ENCODE measurements at places on chromosomes 16 and 17.
A peak's percentile ranks its signal among the peaks of the same experiment; 100 is the strongest.

DNA sequence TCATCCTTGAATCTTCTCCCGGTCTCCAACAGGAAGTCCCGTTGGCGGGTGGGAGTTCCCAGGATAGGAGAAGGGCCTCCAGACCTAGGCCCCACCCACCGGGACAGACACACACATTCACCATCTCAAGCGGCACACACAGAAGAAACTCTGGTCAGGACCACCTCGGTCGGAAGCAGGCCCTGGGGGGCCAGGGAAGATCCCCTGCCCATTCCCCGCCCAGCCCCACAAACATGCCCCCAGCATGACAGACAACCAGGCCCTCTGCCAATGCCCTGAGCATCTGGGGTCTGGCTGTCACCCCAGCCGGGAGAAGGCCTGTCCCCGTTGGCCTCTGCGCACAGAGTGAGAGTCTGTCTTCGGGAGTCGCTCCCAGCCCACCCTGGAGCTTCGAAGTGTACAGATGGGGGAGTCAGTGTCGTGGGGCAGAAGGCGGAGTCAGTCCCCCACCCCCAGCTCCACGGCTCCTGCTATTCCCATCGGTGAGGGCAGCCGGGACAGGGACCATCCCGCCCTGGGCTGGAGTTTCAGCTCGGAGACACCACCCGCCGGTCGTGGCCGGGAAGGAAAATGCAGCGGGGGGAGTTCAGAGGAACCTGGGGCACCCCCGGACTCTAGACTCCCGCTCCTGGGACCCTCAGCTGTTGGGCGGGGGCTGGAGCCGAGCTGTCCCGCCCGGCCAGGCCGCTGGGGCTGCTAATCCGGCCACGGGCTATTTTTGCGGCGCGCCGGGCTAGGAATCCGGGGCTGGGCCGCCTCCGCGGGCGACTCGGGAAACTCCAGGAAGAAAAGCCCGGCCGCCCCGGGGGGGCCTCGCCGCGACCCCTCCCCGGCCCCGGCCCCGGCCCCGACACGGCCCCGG lies 660 bp downstream of the RHBDF1 start:
- DNase-seq = no peak

DNA sequence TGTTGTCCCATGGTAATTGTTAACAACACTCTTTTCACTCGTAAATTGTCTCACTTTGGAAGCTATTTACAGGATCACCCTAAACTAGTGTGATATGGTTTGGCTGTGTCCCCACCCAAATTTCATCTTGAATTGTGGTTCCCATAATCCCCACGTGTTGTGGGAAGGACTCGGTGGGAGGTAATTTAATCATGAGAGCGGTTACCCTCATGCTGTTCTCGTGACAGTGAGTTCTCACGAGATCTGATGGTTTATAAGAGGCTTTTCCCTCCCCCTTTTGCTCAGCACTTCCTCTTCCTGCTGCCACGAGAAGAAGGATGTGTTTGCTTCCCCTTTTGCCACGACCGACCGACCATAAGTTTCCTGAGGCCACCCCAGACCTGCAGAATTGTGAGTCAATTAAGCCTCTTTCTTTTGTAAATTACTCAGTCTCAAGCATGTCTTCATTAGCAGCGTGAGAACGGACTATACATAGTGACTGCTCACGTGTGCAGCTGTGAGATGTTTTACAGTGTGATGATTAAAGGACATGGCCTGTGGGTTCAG lies 34.4 kb downstream of the DNAH3 start:
- no peak for DNase-seq

DNA sequence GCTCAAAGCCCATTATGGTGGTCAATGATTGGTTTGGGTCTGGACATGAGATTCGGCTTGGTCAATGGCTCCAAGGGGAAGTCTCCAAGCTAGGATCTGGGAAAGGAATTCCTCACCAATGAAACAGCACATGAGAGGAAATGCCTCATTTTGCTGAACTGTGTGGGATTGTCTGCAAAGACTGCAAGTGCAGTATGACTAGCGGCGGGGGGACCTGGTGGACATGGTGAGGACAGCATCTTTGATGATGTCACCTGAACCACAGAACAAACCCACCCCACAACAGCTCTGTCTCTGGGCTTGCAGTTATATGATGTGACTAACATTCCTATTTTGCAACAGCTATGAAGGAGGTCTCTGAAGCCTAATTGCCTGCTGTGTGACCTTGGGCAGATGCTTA lies 50.6 kb upstream of the NKD1 start:
- no peak for DNase-seq

GRCh38 chr16:85607321-85607765 lies 5.8 kb upstream of the GSE1 start:
- no peak for DNase-seq

DNA sequence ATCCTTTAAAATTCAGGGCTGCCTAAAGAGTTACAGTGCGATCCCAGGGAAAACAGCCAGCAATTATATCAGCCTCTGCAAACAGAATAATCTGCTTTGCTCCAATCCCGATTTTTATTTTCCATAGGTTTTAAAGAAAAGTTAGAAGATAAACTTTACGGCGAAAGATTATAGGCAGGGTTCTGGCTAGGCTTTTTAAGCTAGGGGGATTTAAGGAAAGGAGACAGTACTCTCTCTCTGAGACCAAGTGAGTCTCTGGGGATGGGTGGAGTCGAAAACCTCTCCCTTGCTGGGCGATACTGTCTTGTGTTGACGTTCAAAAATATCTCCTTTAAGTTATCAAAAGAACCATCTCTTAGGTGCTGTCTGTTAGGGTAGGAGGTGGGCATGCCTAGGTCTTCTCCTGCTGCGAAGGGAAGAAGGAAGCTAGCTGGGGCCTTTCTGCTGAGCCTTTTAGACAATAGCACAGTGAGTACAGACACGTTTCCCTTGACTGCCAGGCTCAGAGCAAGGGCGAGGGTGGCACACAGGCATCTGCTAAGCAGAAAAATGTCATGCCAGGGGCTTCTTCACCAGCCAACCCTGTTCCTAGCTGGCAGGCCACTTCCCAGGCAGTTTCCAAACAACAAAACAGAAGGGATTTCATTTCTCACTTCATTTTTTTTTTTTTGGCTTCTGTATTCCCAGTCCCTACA lies 167.9 kb upstream of the MAF start:
- DNase-seq = no peak

GRCh38 chr17:64186171-64187092 lies 56.5 kb upstream of the ERN1 start:
- no peak for DNase-seq

GRCh38 chr16:10976634-10977033 lies 32.3 kb downstream of the CLEC16A start:
- DNase-seq = no peak

DNA sequence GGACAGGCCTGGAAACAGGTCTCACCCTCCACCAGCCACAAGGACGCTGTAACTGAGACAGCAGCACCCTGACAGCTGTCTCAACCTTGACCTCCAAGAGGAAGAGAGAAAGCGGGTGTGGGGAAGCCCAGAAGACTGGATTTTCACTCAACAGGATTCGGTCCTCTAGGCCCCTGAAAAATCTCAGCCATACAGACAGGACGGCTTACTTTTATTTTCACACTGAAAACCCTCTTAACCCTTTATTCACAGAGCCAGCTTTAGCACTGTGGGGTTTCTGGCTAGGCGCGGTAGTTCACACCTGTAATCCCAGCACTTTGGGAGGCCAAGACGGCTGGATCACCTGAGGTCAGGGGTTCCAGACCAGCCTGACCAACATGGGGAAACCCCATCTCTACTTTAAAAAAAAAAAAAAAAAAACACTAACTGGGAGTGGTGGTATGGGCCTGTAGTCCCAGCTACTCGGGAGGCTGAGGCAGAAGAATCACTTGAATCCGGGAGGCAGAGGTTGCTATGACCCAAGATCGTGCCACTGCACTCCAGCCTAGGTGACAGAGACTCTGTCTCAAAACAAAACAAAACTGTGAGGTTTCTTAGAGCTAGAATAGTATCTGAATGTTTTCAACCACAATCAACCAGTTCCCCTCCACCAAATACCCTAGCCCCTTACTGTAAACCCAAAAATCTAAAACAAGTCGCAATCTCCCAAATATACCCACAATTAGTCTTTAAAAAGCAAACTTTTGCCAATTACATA lies 5.3 kb downstream of the ANKRD11 start:
- DNase-seq = no peak

DNA sequence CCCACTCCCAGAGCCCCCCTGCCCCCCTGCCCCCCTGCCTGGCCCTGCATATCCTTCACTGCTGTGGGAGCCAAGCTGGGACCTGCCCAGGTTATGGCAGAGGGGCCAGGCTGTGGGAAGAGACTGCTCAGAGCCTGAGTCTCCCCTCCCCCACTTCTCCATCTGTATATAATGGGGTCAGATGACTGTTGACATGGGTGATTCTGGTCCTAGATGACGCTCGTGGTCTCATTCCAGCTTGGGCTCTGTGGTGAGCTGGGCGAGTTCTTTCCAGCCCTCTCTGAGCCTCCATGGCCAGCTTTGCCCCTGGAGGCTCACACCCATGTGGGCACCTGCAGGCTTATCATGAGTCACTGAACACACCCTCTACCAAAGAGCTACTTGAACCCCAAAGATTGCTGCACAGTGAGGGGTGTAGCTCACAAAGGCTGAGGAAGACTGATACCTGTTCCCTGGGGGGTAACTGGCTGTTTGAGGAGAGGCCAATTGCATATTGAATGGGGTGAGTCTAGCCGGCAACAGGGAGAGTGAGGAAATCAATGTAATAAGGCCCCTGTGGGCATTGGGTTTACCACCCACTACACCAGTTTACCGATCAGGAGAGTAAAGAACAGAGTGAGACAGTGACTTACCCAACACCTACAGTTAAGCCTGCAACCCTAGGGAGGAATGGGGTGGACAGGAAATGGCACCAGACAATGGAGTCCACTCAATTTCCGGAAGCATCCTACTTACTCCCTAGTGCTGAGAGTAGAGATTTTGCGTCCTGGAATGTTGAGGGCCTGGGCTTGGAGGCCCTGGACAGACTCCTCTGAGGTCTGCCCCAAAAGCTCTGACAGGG lies 4.2 kb upstream of the SREBF1 start:
- no peak for DNase-seq

- no peak for DNase-seq
Measured at GRCh38 chr16:29708917-29709600, 30.1 kb downstream of the QPRT start.

DNA sequence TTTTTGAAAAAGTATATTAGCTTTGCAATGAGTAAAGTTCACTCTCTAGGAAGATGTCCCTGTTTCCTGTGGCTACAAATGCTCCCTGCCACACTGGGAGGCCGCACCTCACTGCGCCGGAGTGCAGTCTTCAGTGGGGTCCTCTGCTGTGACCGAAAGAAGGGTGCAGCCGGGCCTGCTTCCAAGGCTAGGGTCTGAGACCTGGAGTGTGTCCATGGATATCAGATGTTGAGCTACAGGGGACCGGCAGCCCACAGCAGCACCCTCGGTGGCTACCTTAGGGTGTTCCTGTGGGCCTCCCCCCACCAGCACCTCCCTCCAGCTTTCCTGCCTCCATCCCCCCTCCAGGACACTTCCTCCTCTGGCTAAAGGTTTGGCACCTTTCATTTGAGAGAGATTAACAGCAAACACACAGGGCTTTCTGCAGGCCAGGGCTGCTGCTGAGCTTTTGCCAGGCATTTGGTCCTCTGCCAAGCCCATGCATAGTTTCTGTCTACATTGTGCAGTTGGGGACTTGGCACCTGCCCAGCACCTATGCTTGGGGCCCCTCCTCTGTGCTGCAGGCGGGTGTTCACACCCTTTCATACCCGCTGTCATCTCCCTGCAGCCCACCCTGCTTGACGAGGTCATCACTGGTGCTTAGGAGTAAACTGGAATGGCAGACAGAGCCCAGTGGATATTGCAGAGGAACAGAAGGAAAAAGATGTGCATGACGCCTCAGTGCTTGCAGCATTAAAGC lies 33.8 kb upstream of the CRISPLD2 start:
- no peak for DNase-seq

- DNase-seq = peak; percentile 52
Measured at GRCh38 chr17:76000016-76000754, 470 bp upstream of the CDK3 start.

GRCh38 chr17:82202981-82203380 lies 9.7 kb downstream of the CCDC57 start:
- no peak for DNase-seq

GRCh38 chr17:12898110-12898509 lies 108.8 kb downstream of the ARHGAP44 start:
- no peak for DNase-seq

DNA sequence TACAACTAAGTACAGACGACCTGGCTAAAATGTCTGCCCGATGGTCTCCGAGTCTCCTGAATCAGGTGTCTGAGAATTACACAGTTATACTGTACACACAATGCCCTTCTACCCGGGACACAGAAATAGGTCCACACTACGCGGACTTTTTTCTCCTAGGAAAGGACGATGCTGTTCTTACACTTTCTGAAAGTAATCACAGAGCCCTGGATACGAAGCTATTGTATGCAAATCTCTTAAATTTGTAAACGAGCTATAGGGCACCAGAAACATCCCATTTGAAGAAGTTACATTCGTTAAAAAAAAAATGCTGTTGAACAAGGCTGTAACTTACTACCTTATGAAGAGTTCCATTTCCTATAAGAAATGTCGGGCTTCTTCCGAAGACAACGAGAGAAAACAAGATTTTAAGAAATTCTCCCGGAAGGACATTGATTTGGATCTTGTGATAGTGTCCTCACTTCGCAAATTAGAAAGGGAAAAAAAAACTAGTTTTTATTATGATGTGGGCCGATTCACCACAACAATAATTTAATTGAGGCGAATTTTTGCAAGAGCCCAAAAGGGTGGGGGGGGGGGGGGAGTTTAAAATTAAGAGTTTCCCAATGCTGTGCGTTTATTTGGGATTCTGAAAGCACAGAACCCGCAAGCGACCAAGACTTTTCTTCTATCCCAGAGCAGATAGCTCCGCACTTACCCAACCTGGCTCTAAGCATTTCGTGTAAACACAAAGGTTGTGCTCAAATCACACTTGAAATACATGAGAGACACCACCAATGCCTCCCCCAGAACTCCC lies 1.5 kb upstream of the SOX9 start:
- no peak for DNase-seq

GRCh38 chr16:29804020-29804419 lies 2.3 kb upstream of the MAZ start:
- DNase-seq = no peak

GRCh38 chr17:72122010-72122764 lies 1.4 kb downstream of the SOX9 start:
- no peak for DNase-seq

- no peak for DNase-seq
Measured at GRCh38 chr17:78995761-78996451, 13.7 kb downstream of the CANT1 start.

GRCh38 chr16:29107299-29107698 lies 122.4 kb downstream of the LAT start:
- no peak for DNase-seq

GRCh38 chr17:42779936-42780850 lies at the start of gene WNK4:
TSS of gene WNK4 (plus strand) at chr17:42780610. CDS start at chr17:42780699, 89 bp downstream.
- no peak for DNase-seq

- no peak for DNase-seq
Measured at GRCh38 chr17:83187782-83188311, 108.4 kb downstream of the METRNL start.

GRCh38 chr17:50256826-50257618 lies 17.2 kb upstream of the TMEM92 start:
- DNase-seq = no peak

- no peak for DNase-seq
Measured at GRCh38 chr17:74703311-74703710, 9.4 kb downstream of the CD300LF start.

GRCh38 chr16:55494994-55495421 lies 13.9 kb upstream of the LPCAT2 start:
- no peak for DNase-seq

GRCh38 chr17:58447039-58447975 lies 30.0 kb upstream of the RNF43 start:
- peak; percentile 63 for DNase-seq

GRCh38 chr17:74605361-74605760 lies 13.3 kb upstream of the CD300LD start:
- no peak for DNase-seq

- no peak for DNase-seq
Measured at GRCh38 chr17:65664266-65664665, 102.8 kb upstream of the AXIN2 start.

All from activated T-helper 2 cell treated with anti-CD3 and anti-CD28 coated beads, Interferon-gamma antibody, Interleukin-2, Interleukin-4, amounts not matched to agents 10 μg/mL and 5 μg/mL and 100 μg/mL, durations not matched to agents 14 hours and 24 hours and 36 hours (primary cell).